Temporal lobe (tissue), 4 donors: ENCODE measurements at places on chromosomes 1 and 21. TPM values are rescaled to one million over a fixed set of nuclear protein-coding genes. Genes with fewer than 3 reads are reported as not detected.

Gene LRRC71
- total RNA-seq = 0.25 TPM

Gene TRIM45
- 3.9 TPM for total RNA-seq

Gene NR5A2
- total RNA-seq = 0.25 TPM

Gene IQCC
- total RNA-seq = 2.5 TPM

Gene PADI1
- total RNA-seq = not detected

Gene RPS8
- 1,009 TPM for total RNA-seq

Gene RHD
- total RNA-seq = 0.25 TPM

Gene GSTM1
- total RNA-seq = not detected

Gene ANKRD35
- total RNA-seq = 1.7 TPM

Gene KLHDC8A
- total RNA-seq = 27.5 TPM

Gene LEFTY1
- total RNA-seq = 0.74 TPM

Gene MX1
- total RNA-seq = 3.9 TPM

Gene PPFIA4
- total RNA-seq = 12.3 TPM

Gene TIE1
- total RNA-seq = 9.6 TPM

Gene FOXD2
- total RNA-seq = 0.25 TPM

Gene SMG5
- 27.5 TPM for total RNA-seq

Gene OR2C3
- not detected for total RNA-seq

Gene SLC16A4
- 3.7 TPM for total RNA-seq

Gene AADACL4
- total RNA-seq = not detected

Gene SPATA1
- total RNA-seq = 0.74 TPM

Gene SHE
- 1.2 TPM for total RNA-seq

Gene FCER1G
- total RNA-seq = 1.2 TPM

Gene SELL
- 0.49 TPM for total RNA-seq

Gene PRAMEF26
- total RNA-seq = not detected

Gene PPIAL4G
- total RNA-seq = 0.25 TPM

Gene TDRD5
- 1.2 TPM for total RNA-seq

Gene LCE3C
- not detected for total RNA-seq

Gene CFHR3
- total RNA-seq = not detected

Gene TFAP2E
- total RNA-seq = 0.74 TPM

Gene GUCA2A
- total RNA-seq = not detected

Gene PCNX2
- total RNA-seq = 78.2 TPM

Gene MARK1
- 55.8 TPM for total RNA-seq

Gene BRDT
- not detected for total RNA-seq

Gene LCE3D
- not detected for total RNA-seq

Gene IGFN1
- total RNA-seq = 0.25 TPM

Gene NOS1AP
- total RNA-seq = 9.3 TPM

Gene TTC34
- 0.25 TPM for total RNA-seq
